ENCODE measurements at places on chromosomes 16 and 17.

DNA sequence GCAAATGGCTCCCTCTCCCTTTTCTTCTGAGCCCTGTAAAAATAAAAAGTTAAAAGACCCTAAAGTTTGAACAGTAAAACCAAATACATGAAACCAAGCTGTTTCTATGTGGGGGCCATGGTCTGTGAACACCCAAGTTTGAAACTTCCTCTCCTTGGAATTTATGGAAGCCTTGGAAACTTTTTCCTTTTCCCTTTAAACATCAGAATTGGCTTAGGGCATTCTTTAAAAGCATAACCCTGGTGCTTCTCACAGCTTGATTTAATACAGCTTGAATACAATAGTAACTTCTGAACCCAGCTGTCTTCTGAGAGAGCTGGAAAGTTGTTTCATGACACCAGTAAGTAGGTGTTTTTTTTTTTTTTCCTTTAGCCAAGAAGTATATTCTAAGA is 26.5 kb downstream of the NKD1 start:
- DNase-seq = no peak

DNA sequence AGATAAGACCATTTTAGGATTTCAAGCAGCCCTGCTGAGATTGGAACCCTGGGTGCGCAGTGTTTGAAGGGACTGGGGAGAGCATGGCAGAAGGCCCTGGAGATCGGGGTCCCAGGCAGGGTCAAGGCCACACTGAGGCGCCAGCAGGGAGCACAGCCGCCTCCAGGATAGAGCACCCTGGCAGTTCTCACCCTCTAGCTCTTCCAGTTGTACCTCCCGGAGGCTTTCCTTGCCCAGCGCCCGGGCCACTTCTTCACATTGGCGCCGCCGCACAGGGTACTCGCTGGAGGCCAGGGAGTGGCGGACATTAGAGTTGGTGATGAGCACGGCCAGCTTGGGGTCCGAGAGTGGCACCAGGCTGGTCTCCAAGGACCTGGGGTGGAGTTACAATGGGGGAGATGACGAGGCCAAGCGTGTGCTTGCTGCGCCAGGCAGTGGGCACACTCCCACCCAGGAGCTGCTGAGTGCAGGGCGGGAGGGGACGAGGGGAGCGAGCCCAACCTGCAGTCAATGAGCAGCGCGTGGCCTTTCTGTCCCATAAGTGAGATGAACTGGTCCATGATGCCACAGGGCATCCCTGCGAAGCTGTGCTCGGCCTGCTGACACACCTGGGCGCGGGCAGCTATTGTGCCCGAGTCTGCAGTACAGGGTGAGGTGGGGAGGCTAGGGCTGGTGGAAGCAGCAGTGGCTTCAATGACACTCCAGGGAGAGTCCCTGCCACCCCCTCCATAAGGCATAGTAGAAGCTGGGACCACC is 2.3 kb downstream of the GALK1 start:
- DNase-seq = no peak

- DNase-seq = no peak
Measured at GRCh38 chr16:64712026-64712425, 409.8 kb downstream of the CDH11 start.

GRCh38 chr17:77400445-77400870 is 259.7 kb downstream of the SEC14L1 start:
- no peak for DNase-seq

GRCh38 chr16:57753448-57754353 is 18.1 kb downstream of the KATNB1 start:
- no peak for DNase-seq

DNA sequence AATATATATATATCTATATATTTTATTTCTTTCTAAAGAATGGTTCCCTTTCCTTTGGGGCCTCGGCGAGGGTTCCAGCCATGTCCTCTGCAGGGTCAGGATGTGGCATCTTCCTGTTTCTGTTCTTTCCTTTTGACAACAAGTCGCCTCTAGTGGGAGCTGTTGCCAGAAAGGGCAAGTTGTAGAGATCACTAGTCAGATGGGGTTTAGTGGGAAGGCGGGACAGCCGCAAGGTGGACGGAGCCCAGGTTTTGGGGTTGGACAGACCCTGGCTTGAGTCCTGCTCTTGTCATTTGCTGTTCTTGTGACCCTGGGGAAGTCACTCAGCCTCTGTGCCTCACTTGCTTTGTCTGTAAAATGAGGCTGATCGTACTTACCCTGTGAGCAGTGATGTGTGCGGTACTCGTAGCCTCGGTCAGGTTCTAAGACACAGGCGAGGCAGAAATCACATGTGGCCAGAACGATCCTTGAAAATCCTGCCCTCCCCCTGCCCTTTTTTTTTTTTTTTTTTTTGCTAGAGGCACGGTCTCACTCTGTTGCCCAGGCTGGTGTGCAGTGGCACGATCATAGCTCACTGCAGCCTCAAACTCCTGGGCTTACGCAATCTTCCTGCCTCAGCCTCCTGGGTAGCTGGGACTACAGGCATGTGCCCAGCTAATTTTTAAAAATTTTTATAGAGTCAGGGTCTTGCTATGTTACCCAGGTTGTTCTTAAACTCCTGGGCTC is 80.1 kb downstream of the ABCC6 start:
- DNase-seq = no peak

DNA sequence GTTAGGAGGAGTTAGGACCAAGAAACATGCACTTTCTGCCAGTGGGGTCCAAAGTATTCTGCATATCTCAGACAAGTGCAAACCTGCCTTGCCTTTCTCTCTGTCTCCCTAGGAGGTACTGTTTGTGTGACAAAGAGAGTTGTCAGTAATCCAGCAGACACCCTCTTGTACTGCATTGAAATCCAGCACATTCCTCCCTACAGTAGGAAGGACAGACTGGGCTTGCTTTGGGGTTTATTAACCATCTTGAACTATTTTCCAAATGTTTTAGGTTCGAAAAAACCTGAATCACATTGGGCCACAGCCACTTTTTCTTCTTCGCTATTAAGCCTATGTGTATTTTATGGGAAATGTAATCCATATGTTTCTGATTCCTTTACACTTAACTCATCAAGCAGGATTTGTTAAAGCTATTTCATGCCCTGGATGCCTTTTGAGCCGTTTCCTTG is 204.2 kb upstream of the KCNJ16 start:
- no peak for DNase-seq

DNA sequence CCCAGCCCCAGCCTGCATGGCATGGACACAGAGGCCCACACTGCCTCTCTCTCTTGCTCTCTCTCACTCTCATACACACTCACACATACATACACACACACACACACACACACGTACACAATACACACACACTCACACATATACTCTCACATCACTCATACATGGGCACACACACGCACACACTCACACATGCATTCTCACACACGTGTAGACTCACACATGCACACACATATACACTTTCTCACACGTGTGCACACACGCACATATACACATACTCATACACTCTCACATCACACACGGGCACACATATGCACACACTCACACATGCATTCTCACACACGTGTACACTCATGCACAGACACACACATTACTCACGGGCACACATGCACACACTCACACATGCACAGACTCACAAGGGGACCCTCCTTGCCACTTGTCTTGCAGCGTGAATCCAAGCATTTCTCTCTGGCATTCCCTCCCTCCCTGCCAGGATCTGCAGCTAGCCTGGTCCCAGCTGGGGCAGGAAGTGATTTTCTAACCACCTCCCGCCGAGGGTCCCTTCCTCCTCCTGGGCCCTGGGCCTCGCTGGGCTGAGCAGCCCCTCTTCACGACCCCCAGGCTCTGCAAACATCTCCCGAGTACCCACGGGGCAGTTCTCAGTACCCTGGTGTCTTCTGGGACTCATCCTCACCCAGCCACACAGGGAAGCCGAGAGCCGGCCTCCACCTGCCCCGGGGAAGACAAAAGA is 37.5 kb downstream of the IL21R start:
- DNase-seq = no peak

Measured in thoracic aorta (tissue), 2 donors.